ENCODE measurements at places on chromosomes 12 and 14. TPM values are rescaled to one million over a fixed set of nuclear protein-coding genes. Genes with fewer than 3 reads are reported as not detected.

GUCY2C gene
- total RNA-seq = 47.6 TPM

SLC35F4 gene
- 0.07 TPM for total RNA-seq

MSRB3 gene
- total RNA-seq = 19.2 TPM

DNA sequence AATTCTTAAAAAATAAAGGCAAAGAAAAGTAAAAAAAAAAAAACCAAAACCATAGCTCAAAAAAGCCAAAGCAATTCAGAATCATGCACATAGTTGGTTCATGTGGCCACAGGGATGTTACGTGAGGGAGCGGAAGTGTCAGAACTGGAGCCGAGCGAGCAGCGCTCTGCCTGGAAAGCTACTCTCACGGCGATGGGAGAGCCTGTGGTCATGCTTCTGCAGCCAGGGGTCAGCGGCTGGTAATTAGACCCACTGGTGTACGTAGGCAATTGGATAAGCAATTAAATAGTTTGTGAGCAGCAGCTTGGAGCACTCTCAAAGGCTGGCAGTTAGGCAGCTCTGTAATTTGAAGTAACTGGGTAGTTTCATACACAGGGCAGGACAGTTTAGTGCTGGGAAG lies 58.1 kb downstream of the TRHDE start:
- no peaks in the 10 kb centered on the region for H3K4me1 ChIP-seq
- DNase-seq = peak; percentile 8
- no peaks in the 10 kb centered on the region for H3K36me3 ChIP-seq
